ENCODE measurements at places on chromosomes 1 and 21.

DNA sequence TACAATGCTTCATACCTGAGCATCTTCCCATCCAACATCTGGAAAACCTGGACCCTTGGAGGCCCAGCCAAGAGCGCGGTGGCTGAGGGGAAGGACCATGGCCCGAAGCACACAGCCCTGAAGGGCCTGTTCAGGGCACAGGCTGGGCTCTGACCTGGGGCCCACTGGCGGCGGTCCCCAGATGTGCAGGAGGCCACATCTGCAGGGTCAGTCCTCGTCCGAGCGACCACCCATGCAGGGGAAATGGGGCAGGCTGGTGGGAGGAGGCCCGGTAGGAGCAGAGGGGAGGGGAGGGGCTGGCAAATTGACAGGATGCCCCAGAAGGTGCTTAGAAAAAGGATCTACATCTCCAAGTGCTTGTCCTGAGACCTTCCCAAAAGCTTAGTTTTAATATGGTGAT, 59.9 kb downstream of the DISP3 start:
- DNase-seq, result no peak

DNA sequence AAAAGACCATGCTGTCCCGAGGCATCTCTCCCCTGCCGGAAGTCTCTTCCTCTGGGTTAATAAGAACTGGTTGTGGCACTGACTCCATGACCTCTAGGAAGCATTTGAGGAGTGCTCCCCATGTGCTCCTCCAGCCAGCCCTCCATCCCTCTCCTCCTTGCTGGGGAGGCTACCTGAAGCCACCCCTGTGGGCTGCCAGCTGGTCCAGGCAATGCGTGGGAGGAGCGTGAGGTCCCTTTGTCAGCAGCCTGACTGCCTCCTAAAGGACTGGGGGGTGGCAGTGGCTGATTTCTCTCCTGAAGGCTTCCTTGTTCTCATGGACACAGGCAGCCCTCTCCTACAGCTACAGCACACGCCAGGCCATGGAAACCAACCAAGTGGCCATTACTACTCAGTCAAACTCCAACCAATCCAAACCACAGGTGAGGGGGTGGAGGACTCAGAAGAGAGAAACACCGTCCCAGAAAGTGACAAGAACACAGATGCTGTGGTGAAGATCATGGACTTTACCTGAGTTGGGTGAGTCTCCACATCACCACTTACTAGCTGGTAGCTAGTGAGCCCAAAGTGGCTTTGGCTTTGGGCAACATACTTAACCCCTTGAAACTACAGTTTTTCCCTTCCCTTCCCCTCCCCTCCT, 35.2 kb downstream of the NENF start:
- no peak for DNase-seq

GRCh38 chr21:35840197-35840799, 220.0 kb downstream of the SETD4 start:
- DNase-seq, result peak; percentile 83

- peak; percentile 35 for DNase-seq
Measured at GRCh38 chr1:98112626-98113025, 191.8 kb upstream of the DPYD start.

DNA sequence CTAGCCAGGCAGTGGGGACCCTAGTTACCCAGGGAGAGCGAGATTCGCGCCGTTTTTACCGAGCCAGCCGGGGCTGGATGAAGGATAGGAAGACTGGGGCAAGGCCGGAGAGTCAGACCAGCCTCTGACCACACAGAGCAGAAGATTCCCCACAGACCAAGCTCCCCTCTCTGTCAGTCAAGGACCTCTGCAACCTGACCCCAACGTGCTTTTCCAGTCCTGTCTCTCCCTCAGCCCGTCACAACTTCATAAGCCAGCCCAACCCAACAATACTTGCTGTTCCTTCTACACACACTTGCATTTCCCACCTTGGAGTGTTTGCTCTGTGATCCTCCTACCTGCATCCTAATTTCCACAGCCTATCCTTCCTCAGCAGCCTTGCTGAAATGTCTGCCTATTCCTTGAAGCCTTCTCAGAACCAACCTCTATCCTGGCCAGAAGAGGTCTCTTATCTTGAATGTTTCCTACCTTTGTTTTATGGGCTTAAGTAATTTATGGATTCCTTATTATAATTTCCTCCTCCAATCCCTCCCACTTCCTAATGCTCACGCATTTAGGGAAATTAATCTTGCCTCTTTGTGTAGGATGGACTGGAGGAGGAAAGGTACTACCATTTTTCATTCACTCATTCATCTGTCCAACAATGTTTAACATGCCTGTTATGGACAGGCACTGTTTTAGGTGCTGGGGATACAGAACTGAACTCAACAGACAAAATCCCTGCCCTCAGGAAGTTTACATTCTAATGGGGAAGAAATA, at the start of gene GSTM3:
Gene GSTM3 (minus strand): TSS at position 424 of the 759 bp plus-strand sequence. CDS start 751 bp downstream, outside the sequence.
- no peak for DNase-seq

DNA sequence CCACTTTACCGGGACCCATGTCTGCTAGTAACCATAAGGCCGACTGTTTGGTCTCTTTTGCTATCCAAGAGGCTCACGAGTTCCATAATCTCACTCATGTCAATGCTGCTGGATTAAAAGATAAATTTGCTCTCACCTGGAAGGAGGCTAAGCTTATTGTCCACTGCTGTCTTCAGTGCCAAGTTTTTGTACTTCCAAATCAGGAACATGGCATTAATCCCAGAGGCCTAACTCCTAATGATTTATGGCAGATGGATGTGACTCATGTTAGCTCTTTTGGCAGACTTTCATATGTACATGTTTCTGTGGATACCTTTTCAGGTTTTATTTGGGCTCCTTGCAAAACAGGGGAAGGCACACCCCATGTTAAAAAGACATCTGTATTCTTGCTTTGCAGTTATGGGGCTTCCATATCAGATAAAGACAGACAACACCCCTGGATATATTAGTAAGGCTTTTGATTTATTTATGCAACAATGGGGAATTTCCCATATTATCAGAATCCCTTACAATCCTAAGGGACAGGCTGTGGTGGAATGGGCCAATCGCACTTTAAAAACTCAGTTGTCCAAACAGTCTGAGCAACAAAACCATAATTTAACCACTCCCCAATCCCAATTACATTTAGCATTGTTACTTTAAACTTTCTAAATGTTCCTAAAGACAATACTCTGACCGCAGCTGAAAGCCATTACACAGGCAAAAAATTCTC, 162.7 kb downstream of the IER5 start:
- DNase-seq, result peak; percentile 69

DNA sequence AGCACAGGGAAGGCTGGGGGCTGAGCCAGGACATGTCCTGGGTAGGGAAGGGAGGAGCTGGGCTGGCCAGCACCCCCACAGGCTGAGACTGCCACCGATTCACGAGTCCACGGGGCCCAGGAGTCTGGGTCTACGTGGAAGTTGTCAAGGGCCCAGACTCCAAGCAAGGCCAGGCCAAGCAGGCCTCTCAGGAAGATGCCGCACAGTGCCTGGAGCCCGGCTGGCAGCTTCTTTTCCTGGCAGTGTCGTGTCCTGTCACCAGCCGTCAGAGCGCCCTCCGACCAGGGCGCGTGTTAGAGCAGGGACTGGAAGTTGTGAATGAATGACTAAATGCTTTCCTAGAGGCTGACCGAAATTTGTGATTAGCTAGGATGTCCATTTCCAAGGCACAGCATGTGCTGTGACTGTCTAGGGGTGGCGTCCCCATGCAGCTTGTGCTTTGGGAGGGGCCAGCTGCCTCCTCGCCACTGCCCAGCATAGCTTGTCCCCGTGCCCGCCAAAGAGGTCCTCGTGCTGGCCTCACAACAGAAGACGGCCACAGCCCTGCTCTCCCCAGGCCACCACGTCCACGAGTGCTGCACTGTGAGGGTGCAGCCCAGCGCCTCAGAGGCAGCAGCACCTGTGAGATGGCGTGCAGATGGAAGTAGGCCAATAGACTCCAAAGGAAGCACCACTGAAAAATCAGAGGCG, 147.4 kb upstream of the COL6A1 start:
- no peak for DNase-seq

DNA sequence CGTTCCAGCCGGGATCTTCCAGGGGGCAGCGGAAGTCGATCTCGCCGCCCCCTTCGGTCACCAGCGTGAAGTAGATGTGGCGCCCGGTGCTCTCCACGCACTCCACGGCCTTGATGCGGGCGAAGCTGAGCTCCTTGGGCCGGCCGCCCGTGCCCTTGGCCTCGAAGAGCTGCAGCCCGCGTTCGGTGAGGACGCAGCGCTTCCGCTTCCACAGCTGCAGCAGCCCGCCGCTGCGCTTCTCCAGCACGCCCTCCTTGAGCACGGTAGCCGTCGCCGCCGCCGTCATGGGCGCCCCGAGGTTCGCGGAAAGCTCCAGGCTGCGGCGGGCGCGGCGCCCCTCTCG, 516 bp downstream of the PHLDA3 start:
- DNase-seq, result no peak

GRCh38 chr1:155207806-155208540, at the start of gene THBS3:
TSS of gene THBS3 (minus strand) at chr1:155207897. CDS start at chr1:155207876, 21 bp downstream.
- DNase-seq, result peak; percentile 57

GRCh38 chr1:41698916-41699860, 214.7 kb upstream of the EDN2 start:
- no peak for DNase-seq

DNA sequence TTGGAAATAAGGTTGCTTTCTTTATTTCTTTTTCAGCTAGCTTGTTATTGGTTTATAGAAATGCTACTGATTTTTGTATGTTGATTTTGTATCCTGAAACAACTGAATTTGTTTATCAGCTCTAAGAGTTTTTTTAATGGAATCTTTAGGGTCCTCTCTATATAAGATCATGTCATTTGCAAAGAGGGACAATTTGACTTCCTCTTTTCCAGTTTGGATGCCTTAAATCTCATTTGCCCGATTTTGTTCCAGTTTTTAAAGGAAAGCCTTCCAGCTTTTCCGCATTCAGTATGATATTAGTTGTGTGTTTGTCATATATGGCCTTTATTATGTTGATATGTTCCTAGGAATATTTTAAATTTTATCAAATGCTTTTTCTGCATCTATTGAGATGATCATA, 31.7 kb downstream of the SLC35A3 start:
- no peak for DNase-seq

DNA sequence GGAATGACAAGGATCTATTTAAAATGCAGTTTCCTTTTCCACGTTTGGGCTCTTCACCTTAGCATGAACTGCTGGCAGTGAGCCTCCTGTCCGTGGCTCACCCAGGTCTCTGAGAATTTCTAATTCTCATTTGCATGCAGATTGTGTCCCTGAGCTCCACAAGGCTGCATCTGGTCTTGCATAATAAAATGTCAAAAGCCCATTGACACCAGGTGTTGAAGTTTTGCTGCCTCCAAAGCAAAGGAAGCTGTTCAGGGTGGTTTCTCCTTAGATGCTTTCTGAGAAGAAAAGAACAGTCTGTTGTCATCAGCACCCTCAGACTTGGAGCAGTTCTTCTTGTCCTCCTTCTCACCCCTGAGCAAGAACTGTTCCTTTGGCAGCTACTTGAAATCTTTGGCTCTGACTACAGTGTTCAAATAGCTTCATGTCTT, 433.1 kb upstream of the KAZN start:
- DNase-seq, result no peak

DNA sequence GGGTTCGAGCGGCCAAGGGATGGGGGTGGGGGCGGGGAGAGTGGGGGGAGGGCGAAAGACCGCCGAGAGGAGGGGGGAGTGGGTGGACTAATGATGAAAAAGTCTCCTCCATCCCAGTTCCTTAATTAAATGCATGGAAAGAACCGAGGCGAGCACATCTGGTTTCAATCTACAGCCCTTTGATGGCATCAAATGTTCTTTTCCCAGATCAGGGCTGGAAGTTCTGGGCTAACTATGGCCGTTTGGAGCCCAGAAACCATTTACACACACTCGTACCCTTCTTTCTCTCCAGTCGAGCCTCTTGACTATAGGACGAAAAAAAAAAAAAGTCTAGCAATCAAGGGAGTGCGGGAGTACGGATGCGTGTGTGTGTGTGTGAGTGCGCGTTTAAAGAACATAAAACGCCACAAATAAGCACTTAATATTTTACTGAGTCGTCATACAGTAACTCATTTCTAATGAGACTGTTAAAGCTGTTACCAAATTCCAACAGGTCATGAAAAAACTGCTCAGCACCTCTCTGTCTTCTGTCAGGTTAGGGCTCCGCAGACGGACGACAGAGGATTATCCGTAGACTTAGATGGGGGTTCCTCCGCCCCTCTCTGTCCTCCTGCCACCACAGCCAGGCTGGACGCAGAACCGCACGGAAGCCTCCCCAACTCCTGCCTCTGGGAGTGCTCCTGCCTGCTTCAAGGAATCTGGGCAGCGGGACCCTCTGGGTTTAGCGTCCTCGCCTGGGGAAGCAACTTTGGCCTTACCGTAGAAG, 2.1 kb upstream of the PRRX1 start:
- peak; percentile 81 for DNase-seq

DNA sequence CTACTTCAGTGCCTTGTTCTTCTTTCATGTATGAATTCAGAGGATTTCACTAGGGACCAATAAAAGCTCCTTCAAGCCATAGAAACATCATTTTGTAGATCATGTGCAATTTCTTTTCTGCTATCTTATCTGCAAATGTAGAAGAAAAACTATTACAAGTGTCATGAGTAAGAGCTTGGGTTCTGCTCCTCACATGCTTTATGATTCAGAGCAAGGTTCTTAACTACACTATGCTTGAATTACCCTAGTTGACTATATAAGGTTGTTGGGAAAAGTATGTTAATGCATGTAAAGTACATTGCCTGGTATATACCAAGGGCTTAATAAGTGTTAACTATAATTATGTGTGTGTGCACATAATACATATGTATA, 91.4 kb upstream of the S1PR1 start:
- DNase-seq, result no peak

DNA sequence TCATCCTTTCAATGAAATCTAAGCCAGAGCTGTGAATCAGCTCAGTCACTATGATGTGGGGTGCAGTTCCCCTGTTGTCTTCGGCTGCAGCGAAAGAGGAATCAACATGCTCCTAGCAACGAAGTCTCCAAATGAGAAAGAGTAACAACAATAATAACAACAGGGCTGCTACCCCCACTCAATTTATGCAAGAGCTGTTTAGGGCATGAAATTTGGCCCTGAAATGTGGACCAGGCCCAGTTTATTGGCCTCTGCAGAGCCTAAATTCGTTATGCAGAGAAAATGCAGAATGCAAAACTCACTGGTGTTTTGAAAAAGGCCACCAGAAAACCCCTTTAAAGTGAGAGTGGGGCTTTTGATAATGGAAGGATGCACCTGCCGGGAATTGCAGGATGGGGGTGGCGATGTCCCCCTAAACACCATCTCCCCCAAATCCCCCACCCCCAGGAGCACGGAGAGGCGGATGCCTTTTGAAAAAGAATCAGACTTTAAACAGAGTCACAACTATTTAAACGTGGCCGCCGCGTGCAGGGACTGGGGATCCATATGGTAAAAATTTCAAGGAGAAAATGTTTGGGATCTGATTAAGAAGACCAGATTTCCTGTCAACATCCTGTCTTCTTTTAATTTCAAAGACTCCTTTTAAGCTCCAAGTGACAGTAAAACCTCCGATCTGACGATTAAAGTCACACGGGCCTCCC, 1.9 kb downstream of the RUNX3 start:
- DNase-seq, result no peak

- no peak for DNase-seq
Measured at GRCh38 chr1:97502360-97502759, 418.5 kb downstream of the DPYD start.

- peak; percentile 28 for DNase-seq
Measured at GRCh38 chr1:174005032-174005431, 17.1 kb downstream of the RC3H1 start.

GRCh38 chr1:187624812-187625545, 796.2 kb downstream of the PLA2G4A start:
- peak; percentile 8 for DNase-seq
